H1 (cell line): ENCODE measurements at places on chromosomes 16 and 17. TPM values are rescaled to one million over a fixed set of nuclear protein-coding genes. Genes with fewer than 3 reads are reported as not detected.

CCDC40 gene
- 11.5 and 11.6 TPM in 2 replicates for total RNA-seq

PMP22 gene
- 0.84 and 0.86 TPM in 2 replicates for total RNA-seq

SCRN2 gene
- 24.4 and 27.4 TPM in 2 replicates for total RNA-seq

DNA sequence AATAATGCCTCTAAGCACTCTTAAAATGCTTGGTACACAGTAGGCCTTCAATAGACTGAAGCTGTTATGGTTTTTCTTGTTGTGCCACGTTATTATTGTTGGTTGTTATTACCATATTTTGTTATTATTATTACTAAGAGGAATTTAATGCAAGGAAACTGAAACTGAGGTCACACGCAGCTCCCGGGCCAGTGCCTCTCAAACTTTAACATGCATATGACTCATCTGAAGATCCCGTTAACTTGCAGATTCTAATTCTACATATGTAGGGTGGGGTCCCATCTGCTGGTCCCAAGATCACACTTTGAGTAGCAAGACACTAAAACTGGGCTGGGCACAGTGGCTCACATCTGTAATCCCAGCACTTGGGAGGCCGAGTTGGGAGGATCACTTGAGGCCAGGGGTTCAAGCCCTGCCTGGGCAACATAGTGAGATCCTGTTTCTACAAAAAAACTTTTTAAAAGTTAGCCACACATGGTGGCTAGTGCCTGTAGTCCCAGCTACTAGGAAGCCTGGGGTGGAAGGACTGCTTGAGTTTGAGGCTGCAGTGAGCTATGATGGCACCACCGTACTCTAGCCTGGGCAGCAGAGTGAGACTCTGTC is 888 bp downstream of the ACSM5 start:
- DNase-seq = no peak

DNA sequence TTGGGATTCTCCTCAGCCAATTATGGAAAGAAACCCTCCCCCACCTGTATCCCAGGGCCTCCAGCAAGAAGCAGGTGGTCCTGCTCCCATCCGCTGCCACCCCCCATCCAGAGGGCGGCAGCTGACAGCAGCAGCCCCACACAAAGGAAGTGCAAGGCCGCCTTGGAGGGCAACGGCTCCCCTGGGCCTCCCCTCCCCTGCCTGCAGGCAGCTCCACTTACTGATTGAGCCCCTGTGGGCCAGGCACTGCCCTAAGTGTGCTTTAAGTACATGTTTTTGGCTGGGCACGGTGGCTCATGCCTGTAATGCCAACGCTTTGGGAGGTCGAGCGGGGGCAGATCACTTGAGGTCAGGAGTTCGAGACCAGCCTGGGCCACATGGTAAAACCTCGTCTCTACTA is 257.6 kb downstream of the PARN start:
- no peak for DNase-seq

DNA sequence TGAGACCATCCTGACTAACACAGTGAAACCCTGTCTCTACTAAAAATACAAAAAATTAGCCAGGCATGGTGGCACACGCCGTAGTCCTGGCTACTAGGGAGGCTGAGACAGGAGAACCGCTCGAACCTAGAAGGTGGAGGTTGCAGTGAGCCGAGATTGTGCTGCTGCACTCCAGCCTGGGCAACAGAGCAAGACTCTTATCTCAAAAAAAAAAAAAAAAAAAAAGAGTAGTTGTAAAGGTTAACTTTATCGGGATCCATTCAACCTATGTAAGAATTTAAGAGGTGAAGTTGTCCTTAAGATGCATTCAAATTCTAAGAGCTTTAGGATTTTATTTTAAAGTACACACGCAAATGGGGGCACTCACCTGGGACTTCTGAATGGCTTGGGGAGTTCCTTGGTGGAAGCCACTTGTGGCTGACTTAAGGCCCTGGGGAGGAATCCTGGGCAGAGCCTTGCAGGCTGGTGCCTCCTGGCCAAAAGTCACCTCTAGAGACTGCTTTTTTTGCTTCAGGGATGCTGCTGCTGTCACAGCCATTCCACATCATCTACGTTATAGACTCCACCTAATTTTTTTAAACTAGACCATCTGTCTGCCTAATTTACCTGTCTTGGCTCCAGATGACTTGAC is 3.3 kb downstream of the CTCF start:
- no peak for DNase-seq

GRCh38 chr17:79793924-79794304 is 3.0 kb downstream of the CBX8 start:
- no peak for DNase-seq

- DNase-seq = no peak
Observed at GRCh38 chr17:66354472-66354871, 52.1 kb downstream of the PRKCA start.

- no peak for DNase-seq
Observed at GRCh38 chr17:81097943-81098308, 63.0 kb downstream of the BAIAP2 start.

- DNase-seq = no peak
Observed at GRCh38 chr16:17294856-17295255, 175.9 kb downstream of the XYLT1 start.

GRCh38 chr17:80441598-80442322 is 26.8 kb downstream of the ENDOV start:
- DNase-seq = no peak
